ENCODE measurements at places on chromosomes 2 and 18. TPM values are rescaled to one million over a fixed set of nuclear protein-coding genes. Genes with fewer than 3 reads are reported as not detected.

DNA sequence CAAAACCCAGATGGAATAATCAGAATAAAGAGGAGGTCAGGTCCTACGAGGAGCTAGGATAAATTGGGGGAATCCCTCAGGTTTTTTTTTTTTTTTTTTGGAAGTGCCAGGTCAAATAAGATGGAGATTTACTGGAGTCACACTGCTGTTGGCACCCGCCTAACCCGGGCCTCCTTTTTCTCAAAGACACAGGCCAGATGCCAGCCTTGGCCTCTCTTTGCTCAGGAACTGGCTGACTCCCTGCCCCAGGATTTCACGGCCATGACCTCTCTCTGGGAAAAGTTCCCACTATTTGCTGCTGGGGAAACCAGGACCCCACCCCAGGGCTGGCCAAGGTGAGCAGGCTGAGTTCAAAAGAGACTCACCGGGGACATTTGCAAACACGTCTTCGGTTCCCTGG lies 2.5 kb downstream of the CD8A start:
- no peak for DNase-seq

DNA sequence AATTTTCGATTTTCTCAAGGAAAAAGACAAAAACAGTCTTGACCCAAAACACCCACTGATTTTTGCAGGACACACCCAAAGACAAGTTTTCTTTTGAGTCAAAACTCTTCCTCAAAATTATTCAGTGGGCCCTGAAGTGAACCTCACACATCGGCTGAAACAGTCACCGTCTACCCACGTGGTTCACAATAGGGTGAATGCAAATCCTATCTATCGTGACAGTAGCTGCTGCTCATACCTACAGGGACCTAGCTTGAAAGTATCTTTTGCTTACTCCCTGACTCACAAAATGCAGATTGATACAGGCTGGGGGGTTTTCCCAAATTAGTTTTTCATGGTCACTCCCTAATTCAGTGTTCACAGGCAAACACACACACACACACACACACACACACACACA lies 10.7 kb upstream of the CD226 start:
- no peak for DNase-seq

- no peak for DNase-seq
Observed at GRCh38 chr2:206855585-206856433, 83.5 kb upstream of the CPO start.

GRCh38 chr18:69968039-69968438 lies 20.4 kb upstream of the CD226 start:
- DNase-seq: no peak

- no peak for DNase-seq
Observed at GRCh38 chr2:237864940-237865622, 5.7 kb downstream of the RAMP1 start.

DNA sequence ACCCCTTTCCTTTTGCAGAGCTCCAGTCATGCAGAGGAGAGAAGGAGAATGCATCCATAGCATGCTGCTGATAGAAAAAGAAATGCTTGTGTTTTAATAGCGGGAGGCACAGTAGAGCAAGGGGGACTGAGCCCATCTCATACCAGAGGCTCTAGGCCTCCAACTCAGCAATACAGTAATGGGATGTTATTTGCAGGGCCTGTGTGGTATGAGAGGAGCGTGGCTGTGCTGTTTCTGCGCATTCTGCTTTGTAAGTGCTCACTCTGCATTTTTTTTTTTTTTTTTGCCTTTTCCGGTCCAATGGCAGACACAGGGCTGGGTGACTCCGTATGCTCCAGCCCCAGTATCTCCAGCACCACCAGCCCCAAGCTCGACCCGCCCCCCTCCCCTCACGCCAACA lies 200.0 kb downstream of the GBX2 start:
- no peak for DNase-seq

DNA sequence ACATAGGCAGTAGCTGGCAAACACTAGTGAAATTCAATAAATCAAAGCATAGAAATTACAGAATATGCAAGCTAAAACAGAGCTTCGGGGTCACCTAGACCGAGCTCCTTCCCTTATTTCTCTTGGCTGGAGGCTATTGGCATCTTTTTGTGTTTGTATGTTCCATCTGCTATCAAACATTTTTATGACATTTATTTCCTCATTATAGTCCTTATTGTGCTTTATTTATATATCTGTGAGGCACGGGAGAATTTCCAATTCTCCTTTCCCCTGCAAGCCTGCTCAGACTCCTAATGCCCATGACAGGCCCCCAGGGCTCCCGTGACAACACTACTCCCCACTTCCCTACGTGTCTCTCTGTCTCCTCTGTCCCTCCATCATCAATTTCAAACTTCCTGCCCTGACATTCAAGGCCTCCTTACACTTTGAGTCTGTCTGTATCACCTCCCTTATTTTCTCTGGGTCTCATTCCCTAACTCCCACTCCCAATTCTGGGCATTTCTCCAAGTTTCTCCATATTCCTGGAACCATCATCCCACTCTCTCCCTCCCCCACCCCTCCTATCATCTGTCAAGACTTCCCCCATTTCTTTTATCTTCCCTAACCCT lies 316.9 kb downstream of the OSR1 start:
- no peak for DNase-seq

DNA sequence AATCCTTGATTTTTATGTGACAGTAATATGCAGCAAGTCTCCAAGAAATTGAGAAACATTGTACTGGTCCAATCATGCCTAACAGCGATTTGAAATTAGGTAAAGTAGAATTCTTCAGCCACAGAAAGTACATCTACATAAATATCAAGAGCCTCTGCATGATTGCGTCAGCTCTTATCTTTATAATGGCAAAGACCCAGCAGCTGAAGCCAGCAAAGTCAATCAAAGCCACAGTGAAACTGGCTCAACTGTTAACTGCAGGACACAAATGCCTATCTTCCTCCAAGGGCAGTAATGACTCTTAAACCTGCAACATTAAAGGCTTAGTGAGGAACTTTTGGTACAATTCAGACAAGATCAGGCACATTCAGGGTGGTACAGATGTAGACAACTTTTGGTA lies 102.5 kb downstream of the BARD1 start:
- DNase-seq: no peak

DNA sequence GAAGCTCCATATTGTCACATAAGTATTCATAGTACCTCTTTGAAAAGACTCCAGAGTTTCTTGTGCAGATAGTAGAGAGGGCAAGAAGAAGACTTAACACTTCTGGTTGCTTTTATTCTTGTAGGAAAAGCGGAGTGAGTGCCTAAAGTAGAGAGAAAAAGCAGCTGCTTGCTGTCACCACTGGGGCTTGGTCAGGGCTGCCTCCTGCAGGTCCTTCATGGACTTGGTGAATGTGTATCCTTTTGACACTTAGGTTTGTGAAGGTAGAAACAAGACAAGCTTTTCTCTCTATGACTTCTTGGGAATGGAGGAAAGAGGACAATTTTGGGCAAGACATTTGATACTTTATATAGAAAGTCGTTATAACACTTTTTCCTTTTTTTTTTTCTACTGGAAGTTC lies 312.8 kb upstream of the FANCL start:
- no peak for DNase-seq

GRCh38 chr2:181680055-181680936 lies at the start of gene NEUROD1:
NEUROD1 (minus strand) TSS chr2:181680517; CDS start chr2:181678860, 1,657 bp downstream.
- no peak for DNase-seq

Gene ZSWIM2
- 0.10 TPM for polyA plus RNA-seq

Gene SLC8A1
- 19.3 TPM for polyA plus RNA-seq

Gene C2orf78
- not detected for polyA plus RNA-seq

Gene PLEK
- polyA plus RNA-seq: 0.06 TPM
